Activated naive CD4-positive, alpha-beta T cell treated with anti-CD3 and anti-CD28 coated beads, Interleukin-2, amount 10 ng/mL, durations not matched to agents 5 hours and 36 hours (primary cell): ENCODE measurements at places on chromosomes 11 and 22. TPM values are rescaled to one million over a fixed set of nuclear protein-coding genes. Genes with fewer than 3 reads are reported as not detected.

FOLR3 gene
- total RNA-seq, result not detected

CSNK2A3 gene
- total RNA-seq, result 1.2 TPM

HBG1 gene
- total RNA-seq, result not detected

CHRM1 gene
- not detected for total RNA-seq

ANO9 gene
- 93.3 TPM for total RNA-seq

PKP3 gene
- total RNA-seq, result not detected

SCN3B gene
- total RNA-seq, result not detected

MIOX gene
- not detected for total RNA-seq
